Fibroblast of lung (primary cell): ENCODE measurements at places on chromosomes 1 and 21. TPM values are rescaled to one million over a fixed set of nuclear protein-coding genes. Genes with fewer than 3 reads are reported as not detected.

GRCh38 chr1:91792489-91793071, 93.4 kb downstream of the TGFBR3 start:
- no peaks in the 10 kb centered on the region for H3K36me3 ChIP-seq

GRCh38 chr1:20497506-20497905, 10.4 kb downstream of the MUL1 start:
- no peak overlapping the region for H3K4me3 ChIP-seq
- H3K27ac ChIP-seq: no peak overlapping the region
- H3K4me1 ChIP-seq: peaks cover 16% of the 10 kb centered on the region
- H3K27me3 ChIP-seq: no peaks in the 10 kb centered on the region
- peaks cover 22% of the 10 kb centered on the region for H3K36me3 ChIP-seq

- H3K27ac ChIP-seq: no peak overlapping the region
- H3K27me3 ChIP-seq: no peaks in the 10 kb centered on the region
- peak; percentile 63 for DNase-seq
- no peaks in the 10 kb centered on the region for H3K4me1 ChIP-seq
- H3K36me3 ChIP-seq: no peaks in the 10 kb centered on the region
- no peak overlapping the region for H3K4me3 ChIP-seq
Observed at GRCh38 chr1:99292886-99293285, 28.6 kb downstream of the PLPPR4 start.

- no peaks in the 10 kb centered on the region for H3K36me3 ChIP-seq
- no peaks in the 10 kb centered on the region for H3K27me3 ChIP-seq
- no peak overlapping the region for H3K4me3 ChIP-seq
Observed at GRCh38 chr1:178752891-178753290, 27.8 kb downstream of the RALGPS2 start.

GRCh38 chr21:36171741-36172331, 15.2 kb downstream of the DOP1B start:
- no peak for DNase-seq
- peaks cover 3% of the 10 kb centered on the region for H3K4me1 ChIP-seq
- H3K36me3 ChIP-seq: no peaks in the 10 kb centered on the region

DNA sequence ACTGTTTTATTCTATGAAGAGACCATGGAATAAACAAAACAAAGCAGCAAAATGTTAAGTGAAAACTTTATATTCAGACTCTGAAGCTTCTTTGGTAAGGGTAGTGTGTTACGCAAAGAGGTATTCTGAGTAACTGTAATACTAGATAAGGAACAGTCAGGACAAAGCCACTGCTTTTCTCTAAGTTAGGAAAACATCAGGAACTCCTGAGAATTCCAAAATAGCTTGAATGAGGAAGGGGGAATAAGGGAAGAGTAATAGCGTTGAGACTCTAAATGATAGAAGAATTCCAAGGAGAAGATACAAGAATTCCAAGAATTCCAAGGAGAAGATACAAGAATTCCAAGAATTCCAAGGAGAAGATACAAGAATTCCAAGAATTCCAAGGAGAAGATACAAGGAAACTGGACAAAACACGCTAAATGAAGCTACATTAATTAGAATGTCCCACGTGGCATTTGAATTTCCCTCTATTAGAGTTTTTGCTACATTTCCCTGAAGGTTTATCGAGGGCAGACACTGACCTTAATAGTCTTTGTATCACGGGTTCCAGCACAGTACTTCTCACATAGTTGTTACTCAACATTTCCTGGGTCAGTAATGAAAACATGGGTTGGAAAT, 71.5 kb downstream of the SMYD3 start:
- no peaks in the 10 kb centered on the region for H3K36me3 ChIP-seq
- no peak for DNase-seq
- H3K27ac ChIP-seq: no peak overlapping the region
- no peaks in the 10 kb centered on the region for H3K4me1 ChIP-seq
- H3K27me3 ChIP-seq: no peaks in the 10 kb centered on the region
- no peak overlapping the region for H3K4me3 ChIP-seq

DNA sequence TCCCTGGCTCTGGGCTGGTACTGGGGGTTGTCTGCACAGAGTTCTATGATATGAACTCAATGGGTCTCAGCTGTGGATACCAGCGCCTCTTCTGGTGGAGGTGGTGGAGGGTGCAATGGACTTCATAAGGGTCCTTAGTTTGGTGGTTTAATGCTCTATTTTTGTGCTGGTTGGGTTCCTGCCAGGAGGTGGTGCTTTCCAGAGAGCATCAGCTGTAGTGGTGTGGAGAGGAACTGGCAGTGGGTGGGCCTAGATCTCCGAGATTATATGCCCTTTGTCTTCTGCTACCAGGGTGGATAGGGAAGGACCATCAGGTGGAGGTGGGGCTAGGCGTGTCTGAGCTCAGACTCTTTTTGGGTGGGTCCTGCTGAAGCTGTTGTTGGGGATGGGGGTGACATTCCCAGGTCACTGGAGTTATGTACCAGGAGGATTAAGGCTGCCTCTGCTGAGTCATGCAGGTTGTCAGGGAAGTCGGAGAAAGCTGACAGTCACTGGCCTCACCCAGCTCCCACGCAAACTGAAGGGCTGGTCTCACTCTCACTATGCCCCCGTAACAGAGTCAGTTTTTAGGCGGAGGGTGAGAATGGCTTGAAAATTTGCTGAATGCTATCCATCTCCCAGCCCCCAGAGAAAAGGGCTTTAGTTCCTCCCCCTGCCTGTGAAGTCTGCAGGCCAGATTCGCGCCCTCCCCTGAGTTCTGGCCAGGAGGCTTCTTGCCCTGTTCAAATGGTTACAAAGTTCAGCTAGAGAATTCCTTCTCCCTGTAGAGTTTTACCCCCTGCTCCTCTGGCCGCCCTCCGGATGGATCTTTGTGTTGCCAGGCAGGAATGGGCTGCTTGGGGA, 902.9 kb downstream of the LTN1 start:
- no peaks in the 10 kb centered on the region for H3K27me3 ChIP-seq
- H3K4me3 ChIP-seq: no peak overlapping the region

DNA sequence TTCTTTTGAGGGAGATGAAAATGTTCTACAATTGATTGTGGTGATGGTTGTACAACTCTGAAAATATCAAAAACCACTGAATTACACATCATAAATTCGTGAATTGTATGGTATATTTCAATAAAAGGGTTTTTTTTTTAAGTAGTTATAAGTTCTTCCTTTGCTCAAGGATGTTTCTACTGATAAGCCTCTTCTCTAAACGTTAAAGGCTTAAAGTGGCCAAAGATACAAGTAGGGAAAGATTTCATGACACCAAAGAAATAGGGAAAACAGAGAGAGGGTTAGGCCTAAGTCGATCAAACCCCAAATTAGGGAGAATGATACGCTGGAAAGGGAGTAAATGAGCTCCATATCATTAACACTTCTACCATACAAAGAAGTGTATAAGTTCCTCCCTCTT, 4.1 kb downstream of the KDM5B start:
- H3K36me3 ChIP-seq: no peaks in the 10 kb centered on the region
- H3K27me3 ChIP-seq: no peaks in the 10 kb centered on the region
- no peak for DNase-seq
- H3K27ac ChIP-seq: no peak overlapping the region
- peaks cover 7% of the 10 kb centered on the region for H3K4me1 ChIP-seq
- no peak overlapping the region for H3K4me3 ChIP-seq

DNA sequence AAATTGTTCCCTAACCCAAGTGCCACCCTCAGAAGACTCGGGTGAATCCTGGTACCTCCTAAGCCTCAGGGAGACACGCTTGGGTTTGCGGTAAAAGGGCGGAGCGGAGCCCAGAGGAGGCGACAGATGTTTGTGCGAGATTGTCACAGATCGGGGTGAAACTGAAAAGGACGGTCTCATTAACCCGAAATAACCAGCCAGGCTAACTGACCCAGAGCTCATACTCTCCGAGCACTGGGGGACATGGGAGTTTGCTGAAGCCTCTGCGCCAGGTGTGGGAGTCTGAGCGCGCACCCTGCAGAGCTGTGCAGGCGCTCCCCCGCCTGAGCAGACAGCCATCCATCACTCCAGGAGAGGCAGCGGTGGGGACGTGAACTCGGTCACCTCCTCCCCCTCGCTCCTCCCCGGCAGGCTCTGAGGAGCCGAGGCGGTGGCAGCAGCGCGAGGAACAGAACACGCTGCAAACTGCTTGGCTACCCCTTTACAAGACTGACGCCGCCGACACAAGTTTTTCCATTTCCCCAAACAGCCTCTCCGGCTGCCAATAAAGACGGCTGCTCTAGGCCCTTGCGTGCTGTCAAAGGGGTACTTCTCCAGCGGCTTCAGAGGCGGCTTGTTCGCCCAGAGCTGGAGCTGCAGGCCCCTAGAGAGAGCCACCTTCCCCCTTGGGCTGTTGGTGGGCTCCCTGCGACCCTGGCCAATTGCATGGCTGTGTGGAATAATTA, 43.5 kb downstream of the RRAGC start:
- DNase-seq: no peak
- no peak overlapping the region for H3K27ac ChIP-seq
- H3K27me3 ChIP-seq: peaks cover 37% of the 10 kb centered on the region

Gene OXCT2
- total RNA-seq: 5.4 and 6.4 TPM in 2 replicates

Gene DRAXIN
- total RNA-seq: 0.50 and 0.51 TPM in 2 replicates

Gene LCE1B
- total RNA-seq: not detected in 2 replicates

GRCh38 chr1:215597961-215598360, 30.9 kb downstream of the KCTD3 start:
- H3K36me3 ChIP-seq: no peaks in the 10 kb centered on the region
- no peak overlapping the region for H3K4me3 ChIP-seq
- DNase-seq: no peak
- H3K27ac ChIP-seq: no peak overlapping the region
- H3K27me3 ChIP-seq: no peaks in the 10 kb centered on the region

Gene SELP
- not detected in 2 replicates for total RNA-seq

GRCh38 chr1:58773406-58773840, 10.4 kb downstream of the JUN start:
- peak; percentile 86 for DNase-seq
- peaks cover 10% of the 10 kb centered on the region for H3K4me1 ChIP-seq
- no peaks in the 10 kb centered on the region for H3K27me3 ChIP-seq
- peaks cover 1% of the 10 kb centered on the region for H3K36me3 ChIP-seq

DNA sequence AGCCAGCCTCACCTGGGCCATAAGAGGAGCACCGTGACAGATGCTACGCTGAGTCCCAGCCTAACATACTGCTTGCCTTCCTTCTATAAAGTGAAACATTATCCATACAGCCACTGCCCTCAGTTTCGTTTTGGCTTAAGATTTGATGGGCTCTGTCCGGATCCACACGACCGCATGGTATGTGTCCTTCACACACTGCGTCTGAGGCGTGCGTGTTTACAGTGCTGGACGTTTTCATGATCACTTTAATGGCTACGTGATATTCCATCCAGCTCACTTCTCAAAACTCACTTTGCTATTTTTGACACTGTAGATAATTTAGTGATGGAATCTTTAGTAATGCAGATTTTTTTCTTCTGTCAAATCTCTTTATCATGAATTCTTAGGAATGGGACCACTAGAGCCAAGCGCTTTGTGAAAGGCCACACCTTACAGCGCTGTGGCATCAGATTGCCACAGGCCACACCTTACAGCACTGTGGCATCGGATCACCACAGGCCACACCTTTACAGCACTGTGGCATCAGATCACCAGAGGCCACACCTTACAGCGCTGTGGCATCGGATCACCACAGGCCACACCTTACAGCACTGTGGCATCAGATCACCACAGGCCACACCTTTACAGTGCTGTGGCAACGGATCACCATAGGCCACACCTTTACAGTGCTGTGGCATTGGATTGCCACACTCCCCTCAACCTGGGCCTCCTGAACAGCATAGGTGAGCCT, 47.1 kb downstream of the PRDM15 start:
- no peak overlapping the region for H3K4me3 ChIP-seq
- DNase-seq: no peak

GRCh38 chr21:26900980-26901379, 55.8 kb upstream of the ADAMTS1 start:
- H3K27me3 ChIP-seq: no peaks in the 10 kb centered on the region
- no peak overlapping the region for H3K27ac ChIP-seq
- H3K4me1 ChIP-seq: no peaks in the 10 kb centered on the region
- no peaks in the 10 kb centered on the region for H3K36me3 ChIP-seq

DNA sequence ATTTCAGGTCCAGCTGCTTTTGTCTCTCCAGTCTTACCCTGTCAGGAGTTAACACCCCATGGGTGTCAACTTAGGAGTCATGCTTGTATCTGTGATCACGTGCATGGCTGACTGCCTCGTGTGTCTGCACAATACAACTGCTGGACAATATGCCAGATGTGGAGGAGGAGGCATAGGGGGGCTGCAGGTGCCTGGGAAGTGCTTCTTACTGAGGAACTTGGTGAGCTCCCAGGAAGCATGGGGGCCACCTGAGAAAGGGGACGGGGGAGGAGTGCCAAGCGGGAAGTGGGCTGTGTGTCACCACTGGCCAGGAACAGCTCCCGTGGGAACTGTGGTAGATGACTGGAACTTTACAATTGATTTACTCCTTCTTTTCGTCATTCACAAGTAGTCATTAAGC, 9.5 kb downstream of the RHEX start:
- no peaks in the 10 kb centered on the region for H3K4me1 ChIP-seq
- no peaks in the 10 kb centered on the region for H3K36me3 ChIP-seq
- no peak overlapping the region for H3K4me3 ChIP-seq
- no peak overlapping the region for H3K27ac ChIP-seq

Gene LCE3E
- total RNA-seq: not detected in 2 replicates

DNA sequence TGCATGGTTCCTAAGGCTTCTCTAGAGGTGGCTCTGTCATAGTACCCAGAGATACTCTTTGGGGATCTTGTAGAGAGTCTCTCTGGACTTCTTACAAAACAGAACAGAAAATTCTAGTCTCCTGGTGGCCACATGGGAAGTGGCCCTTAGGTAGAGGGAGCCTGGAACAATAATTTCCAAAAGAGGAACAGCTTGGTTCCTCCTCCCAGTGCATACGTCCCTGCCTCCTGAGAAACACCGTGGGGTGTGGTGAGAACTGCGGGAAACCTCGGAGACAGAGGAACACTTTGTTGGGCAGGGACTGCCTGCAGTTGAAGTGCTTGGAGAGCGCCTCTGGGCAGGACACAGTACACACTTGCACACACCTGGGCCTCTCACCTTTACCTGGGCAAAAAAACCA, 38.8 kb upstream of the EPHA8 start:
- peaks cover 7% of the 10 kb centered on the region for H3K36me3 ChIP-seq
- H3K27me3 ChIP-seq: no peaks in the 10 kb centered on the region
- DNase-seq: no peak
- no peak overlapping the region for H3K27ac ChIP-seq
- no peak overlapping the region for H3K4me3 ChIP-seq

- no peaks in the 10 kb centered on the region for H3K4me1 ChIP-seq
- no peak overlapping the region for H3K27ac ChIP-seq
- H3K36me3 ChIP-seq: no peaks in the 10 kb centered on the region
- H3K4me3 ChIP-seq: no peak overlapping the region
Observed at GRCh38 chr1:244246334-244246733, 195.3 kb downstream of the ZBTB18 start.

DNA sequence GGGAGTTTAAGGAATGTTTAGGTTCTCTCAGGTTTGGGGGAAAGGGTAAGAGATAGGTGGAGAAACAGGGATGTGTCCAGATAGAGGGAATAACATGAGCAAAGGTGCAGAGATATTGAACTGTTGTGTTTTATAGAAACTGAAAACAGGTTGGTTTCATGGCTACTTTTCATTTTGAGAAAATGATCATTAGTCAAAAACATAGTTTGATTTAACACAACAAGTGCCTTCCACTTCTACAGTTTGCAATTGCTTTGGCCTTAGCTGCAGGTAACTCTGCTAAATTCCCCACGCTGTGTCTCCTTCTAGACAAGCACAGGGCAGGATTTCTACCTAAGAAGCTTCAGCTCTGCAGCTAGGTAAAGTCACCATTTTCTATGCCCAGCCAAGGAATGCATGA, 124.9 kb downstream of the RGS2 start:
- no peak overlapping the region for H3K27ac ChIP-seq
- H3K4me1 ChIP-seq: no peaks in the 10 kb centered on the region
- no peak overlapping the region for H3K4me3 ChIP-seq
- no peaks in the 10 kb centered on the region for H3K27me3 ChIP-seq
- no peaks in the 10 kb centered on the region for H3K36me3 ChIP-seq
- DNase-seq: no peak

Gene POU2F1
- 3.6 and 4.3 TPM in 2 replicates for total RNA-seq
